ENCODE measurements at places on chromosomes 5 and 9.

DNA sequence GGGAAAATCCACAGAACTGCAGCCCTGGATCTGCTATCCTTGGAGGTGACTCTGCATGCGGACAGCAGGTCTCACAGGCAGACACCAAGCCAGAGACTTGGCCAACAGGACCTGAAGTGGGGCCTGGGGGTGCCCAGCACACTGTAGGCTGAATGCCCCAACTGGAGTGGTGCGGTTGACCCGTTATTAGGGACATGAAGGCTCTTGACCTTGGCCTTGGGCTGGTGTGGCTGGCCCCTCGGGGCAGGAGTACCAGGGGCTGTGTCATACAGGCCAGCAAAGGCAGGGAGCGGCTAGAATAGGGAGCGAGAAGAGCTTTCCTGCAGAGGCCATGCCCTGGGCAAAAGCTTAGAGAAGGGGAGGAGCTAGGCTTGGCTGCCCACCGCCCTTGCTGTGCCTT, 153.2 kb upstream of the MVB12B start:
- peak; percentile 35 for DNase-seq

- no peak for DNase-seq
Measured at GRCh38 chr5:59062986-59063683, 480.3 kb downstream of the RAB3C start.

GRCh38 chr9:133707065-133707762, 30.9 kb downstream of the SARDH start:
- peak; percentile 11 for DNase-seq

DNA sequence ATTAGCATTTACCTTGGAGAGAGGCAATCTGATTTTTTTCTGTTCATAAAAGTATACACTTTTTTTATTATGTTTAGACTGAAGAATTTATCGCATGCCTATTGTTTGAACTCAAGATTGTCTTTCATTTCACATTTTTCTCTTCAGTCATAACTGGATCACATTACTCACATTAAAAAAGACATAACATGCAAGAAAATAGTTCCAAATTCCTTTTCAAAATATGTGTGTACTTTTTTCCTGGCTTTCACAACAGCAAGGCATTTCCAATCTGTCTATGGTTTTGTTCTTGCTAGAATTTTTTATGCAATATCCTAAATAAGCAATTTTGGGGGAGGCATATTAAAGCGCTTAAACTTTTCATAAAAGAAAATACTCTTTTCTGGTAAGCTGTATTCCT, 21.2 kb downstream of the FTMT start:
- DNase-seq: no peak

- peak; percentile 69 for DNase-seq
Measured at GRCh38 chr9:4305065-4305985, 5.5 kb upstream of the GLIS3 start.
